ENCODE measurements at places on chromosomes 2 and 18.

DNA sequence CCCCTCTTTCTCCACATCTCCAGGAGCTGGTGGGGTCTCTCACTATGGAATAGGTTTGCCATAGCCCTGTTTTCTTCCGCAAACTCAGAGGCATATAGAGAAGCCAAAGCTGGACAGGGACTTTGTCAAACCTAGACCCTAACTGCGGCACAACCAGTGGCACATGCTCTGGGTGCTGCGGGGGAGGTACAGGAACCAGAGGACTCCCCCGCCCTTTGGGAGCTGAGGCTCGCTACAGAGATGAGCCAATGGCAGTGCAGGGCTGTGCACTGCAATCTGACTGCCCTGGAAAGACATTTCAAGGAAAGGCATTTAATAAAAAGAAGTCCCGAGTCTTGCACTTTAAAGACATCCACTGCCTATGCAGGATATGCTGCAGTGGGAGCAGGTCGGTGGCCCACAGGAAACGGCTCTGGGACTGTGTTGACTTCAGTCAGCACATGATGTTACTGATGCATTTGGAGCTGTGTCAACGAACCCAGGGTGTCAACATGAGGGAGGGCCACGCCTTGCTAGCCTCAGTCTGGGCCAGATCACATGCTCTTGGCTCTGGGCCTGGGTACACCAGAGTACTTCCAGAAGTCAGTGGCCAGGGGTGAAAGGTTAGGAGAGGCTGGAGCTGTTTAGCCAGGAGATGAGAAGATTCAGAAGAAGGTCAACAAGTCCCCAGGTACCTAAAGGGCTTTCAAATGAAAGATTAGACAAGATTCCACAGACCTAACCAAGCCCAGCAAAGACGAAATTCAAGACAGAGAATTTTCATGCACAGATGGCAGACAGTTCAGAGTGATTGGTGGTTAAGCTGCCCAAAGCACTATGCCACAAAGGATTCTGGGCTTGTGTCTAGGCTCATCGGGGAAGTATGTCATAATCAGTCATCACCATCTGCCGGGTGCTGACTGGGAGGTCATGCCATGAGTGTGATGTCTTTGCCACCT, 8.2 kb downstream of the SLC35F6 start:
- DNase-seq: no peak

GRCh38 chr2:8636041-8636491, 45.8 kb upstream of the ID2 start:
- DNase-seq: peak; percentile 41

DNA sequence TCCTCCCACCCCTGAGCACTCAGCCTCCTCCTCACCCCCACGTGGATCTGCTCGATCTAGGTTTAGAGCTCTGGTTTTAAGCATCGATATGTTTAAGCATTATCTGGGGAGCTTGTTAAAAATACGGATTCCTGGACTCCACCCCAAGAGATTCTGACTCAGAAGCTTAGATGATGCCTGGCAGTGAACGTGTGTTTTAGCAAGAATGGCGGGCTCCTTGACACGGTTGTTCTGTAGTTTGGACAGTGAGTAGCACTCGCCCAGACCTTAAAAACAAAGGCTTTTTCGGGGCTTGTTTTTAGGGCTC, 47.3 kb downstream of the LDLRAD4 start:
- no peak for DNase-seq

- DNase-seq: peak; percentile 7
These were observed 187.3 kb downstream of the PID1 start for GRCh38 chr2:229083606-229084340.

DNA sequence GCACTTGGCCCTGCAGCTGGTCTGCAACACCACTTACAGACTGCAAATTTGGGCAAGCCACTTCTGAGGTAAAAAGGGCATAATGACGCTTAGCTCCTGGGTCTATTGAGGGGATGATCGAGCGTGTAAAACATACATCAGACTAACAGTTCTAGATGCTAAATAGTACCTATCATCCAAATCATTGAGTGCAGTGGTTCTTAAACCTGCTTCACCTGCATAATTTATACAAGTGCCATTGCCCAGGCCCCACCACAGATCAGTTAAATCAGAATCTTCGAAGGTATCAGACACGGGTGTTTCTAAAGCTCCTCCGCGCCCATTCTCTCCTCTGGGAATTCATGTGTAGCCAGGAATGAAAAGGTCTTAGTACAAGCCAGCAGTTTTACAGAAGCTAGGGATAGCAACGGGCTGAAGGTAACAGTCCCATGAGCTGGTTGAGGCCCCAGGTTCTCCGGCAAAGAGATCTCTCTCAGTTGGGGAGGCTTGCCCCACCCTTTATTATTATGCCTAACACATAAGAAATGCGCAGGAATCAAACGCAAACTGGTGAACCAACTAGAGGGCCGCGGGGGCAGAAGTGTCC, 737 bp upstream of the RNF181 start:
- DNase-seq: no peak

DNA sequence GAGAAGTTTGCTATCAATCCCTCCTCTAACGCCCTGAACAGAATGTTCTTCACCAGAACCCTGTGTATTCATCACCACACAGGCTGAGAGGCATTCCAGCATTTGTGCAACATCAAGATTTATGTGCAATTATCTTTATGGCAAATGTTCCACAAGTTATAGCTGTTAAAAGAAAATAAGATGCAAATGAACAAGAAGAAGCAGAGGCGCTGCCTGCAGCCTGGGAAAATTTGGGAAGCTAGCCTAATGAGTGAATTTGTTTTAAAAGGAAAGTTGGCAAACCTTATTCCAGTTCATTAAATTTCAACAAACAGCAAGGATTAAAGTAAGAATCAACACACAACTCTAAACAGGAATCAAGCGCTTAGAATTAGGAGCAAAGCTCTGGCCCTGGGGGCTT, 5.3 kb downstream of the TPO start:
- no peak for DNase-seq
